ENCODE measurements at places on chromosomes 5 and 9. TPM values are rescaled to one million over a fixed set of nuclear protein-coding genes. Genes with fewer than 3 reads are reported as not detected.

DNA sequence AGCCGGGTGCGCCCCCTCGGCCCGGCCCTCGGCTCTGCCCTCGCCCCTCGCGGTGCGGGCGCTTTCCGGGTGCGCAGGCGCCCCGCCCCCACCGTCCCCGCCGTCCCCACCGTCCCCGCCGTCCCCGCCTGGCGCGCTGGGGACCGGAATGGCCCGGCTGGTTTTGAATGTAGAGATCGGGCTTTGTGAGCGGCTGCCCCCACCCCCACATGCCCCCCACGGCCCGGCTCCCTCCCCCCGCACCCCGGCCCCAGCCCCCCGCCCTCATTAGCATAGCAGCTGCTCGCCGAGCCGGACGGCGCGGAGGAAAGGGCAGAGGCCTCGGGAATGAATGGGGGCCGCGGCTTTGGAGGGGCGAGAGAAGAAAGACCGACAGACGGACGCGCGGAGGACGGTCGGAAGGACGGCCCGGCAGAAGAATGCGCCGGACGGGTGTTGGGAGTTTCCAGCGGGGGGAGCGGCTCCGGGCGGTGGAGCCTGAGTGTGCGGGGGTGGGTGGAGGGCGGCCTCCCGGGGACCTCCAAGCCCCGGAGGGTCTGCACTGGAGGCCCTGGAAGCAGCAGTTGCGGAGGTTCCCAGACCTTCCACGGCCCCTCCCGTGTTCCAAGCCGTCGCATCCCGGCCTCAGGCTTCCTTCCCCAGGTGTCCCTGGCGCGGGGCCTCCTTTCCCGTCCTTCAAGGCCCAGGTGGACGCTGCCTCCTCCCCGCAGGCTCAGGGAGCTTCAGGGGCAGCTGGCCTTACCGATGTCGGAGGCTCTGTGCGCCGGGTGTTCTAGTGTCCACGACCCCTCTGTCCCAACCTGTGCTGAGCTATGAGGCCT lies 6.0 kb downstream of the NRARP start:
- DNase-seq = no peak

DNA sequence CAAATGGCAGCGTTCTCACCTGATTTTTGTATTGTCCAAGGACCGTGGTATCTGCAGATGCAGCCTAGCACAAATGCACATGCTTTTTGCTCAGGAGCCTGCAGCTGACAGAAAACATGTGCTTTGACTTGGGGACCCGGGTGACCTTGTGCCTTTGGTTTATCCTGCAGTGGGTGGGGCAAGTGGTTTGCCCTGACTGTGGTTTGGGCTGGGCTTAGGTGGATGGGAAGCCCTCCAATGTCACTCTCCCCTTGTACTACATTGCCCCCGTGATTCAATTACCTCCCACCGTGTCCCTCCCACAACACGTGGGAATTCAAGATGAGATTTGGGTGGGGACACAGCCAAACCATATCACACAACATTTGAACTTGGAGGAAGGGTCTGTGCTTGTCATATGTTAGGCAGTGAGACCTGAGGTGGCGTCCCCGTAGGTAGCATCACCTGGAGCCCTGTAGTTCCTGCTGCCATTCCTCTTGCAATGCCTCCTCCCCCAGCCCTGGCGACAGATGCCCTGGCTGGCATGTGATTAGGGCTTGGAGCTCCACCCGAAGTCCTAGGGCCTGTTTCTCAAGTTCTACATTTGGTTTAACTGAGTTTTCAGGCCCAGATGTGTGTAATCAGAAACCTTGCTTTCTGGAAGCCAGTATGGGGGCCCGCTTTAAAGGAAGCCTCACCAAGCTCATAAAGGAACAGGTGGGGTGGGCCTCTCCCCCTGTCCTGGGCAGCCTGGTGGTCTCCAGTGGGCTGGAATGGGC lies 2.1 kb downstream of the ANKRD33B start:
- DNase-seq = peak; percentile 88

DNA sequence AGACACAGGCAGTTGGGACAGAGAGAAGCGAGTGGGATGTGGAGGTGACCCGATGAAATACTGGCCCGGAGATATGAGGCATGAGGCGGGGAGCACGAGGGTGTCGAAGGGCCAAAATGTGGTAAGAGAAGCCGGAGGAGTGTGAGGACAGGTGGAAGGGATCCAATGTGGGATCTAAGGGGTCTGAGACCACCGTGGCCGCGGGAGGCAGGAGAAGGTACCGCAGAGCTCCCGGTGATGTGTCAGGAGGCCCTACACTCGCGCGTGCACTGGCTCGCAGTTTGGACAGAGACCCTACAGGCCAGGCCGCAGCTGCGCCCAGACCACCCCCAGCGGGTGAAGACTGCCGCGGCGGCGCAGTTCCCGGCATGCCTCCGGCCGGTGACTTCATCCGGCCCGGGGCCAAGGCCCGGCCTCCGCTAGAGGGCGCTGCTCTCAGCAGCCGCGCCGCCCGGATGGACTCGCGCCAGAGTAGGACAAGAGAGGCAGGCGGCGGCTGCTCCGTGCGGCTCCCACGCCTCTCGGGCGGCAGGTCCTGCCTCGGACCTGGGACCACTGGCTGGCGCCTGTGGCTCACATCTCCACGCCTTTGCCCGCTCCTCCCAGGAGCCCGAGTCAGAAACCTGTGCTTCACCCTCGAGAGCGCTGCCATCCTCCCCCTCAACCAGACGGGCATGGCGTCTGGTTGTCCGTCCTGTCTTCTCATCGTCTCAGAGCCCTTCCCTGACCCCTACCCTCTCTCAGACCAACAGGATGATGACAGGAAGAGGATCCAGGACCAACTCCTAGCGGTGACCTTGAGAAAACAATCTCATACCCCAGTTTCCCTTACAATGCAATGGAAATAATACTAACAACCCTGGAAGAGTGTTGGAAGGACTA lies 35.4 kb upstream of the STING1 start:
- peak; percentile 88 for DNase-seq

DNA sequence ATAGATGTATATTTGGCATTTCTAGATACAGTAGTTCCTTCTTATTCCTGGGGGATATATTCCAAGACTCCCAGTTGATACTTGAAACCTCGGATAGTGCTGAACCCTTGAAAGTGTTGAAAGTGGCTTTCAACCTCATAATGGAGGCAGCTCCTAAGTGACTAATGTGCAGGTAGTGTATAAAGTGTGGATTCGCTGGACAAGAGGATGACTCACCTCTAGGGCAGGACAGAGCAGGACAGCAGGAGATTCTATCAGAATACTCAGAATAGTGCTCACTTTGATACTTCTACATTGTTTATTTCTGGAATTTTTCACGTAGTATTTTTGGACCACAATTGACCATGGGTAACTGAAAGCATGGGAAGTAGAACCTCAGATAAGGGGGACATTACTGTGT lies 1138.9 kb upstream of the WWC1 start:
- DNase-seq = no peak

- DNase-seq = peak; percentile 49
Observed at GRCh38 chr9:131609099-131609830, 63.9 kb downstream of the PRRT1B start.

- no peak for DNase-seq
Observed at GRCh38 chr5:96978812-96979449, 43.1 kb downstream of the LNPEP start.

GRCh38 chr5:100889165-100889743 lies 13.8 kb downstream of the ST8SIA4 start:
- no peak for DNase-seq

DNA sequence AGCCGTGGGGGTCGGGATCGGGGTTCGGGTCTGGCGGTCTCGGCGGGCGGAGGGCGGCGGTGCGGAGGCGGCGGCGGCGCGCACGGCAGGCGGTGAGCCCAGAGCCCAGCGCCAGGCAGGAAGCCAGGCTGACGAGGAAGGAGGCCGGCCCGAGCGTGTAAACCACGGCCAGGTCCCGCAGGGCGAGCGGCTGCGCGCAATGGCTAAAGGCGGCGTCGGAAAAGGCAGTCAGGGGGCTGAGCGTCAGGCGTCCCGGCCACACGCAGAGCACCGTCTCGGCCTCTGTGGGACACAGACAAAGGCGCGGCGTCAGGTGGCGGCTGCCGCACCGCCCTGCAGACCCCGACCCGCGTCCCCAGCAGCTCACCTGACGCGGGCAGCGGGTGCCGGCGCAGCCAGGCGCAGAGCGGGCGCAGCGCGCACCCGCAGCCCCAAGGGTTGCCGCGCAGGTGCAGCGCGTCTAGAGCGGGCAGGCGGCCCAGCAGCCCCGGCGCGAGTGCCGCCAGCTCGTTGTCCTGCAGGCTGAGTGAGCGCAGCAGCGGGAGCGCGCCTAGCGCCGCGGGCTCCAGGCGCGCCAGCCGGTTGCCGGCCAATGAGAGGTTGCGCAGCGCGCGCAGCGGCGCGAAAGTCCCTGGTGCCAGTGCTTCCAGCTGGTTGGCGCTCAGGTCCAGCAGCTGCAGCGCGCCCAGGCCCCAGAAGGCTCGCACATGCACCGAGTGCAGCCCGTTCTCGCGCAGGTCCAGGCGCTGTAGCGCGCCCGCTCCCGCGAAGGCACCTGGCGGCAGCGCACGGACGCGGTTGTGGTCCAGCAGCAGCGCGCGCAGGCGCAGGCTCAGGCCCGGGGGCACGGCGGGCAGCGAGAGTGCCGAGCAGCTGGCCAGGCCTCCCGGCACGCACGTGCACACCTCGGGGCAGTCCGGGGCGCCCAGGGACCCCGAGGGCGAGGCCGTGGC lies 671 bp downstream of the LRRC26 start:
- DNase-seq = no peak

GRCh38 chr9:134556531-134557068 lies 85.0 kb upstream of the COL5A1 start:
- DNase-seq = no peak

DNA sequence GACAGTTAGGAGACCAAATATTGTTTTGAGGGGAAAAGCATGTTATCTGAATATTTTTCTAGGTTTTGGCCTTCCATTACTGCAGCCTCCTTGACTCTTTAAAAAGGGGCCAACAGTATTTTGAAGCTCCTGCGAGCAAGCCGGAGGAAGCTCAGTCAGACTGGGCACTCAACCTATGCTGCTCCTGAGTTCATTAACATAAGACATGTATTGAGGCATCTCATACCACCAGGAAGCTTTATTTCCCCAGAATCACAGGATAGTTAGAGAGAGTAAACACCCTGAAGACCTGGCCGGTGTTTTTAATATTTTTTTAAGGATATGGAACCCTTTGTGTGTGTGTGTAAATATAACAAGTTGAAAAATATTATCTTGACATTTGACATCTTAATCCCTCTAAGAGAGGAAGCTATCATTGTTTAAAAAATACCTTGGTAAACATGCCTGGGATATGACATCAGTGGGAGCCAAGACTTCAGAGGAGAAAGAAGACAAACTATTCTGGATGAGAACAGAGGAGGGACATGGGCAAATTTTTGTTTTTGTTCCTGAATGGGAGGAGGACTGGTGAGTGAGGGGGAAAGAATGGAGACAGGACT lies 139.3 kb upstream of the SLIT3 start:
- no peak for DNase-seq

DNA sequence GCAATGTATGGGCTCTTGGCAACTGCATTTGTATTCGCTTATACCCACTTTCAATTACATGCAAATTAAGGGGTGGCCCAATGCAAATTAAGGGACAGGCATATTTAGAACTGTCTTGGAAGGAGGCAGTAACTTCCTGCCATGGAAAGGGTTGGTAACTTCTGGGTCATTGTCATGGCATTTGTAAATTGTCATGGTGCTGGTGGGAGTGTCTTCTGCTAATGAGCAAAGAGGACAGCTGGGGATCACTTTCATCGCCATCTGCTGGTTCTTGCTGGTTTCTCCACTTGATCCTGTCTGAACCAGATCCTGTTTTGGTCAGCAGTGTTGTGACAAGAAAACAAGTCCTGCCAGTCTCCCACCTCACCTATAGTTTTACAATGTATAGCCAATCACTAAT lies 23.3 kb upstream of the UGT3A2 start:
- DNase-seq = no peak

GRCh38 chr9:38384990-38385848 lies 7.3 kb upstream of the ALDH1B1 start:
- DNase-seq = no peak

GRCh38 chr5:144048259-144048856 lies 122.1 kb downstream of the YIPF5 start:
- no peak for DNase-seq

DNA sequence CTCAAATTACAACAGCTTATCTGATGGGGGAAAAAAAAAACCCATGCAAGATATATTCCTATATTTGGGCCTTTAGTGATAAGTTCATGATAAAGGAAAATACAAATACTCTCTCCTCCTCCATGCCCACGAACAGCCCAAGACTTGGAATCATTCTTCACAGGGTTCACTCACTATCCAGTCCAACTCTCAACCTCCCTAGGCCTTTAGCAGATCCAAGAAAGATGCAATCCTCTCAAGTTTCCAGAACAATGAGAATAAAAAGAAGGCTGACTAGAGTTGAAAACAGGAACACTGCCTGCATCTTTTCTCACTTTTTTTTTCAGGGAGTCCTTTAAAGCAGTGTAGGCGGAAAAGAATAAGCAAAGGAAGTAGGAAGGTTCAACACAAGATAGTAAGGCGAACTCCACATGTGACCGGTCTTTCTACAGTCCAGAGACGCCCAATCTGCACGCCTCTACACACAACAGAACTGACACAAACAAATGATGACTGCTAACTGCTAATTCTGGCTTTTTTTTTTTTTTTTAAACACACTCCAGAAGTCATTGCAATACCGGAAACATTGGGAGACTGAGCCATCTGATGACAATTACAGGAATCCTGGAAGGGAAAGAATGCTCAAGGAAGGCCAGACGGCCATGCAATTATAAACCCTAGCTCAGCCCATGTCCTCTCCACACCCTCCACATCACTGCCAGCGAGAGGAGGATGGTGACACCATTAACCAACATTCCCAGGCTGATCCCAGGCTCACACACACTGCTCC lies 75.4 kb downstream of the BNC2 start:
- DNase-seq = peak; percentile 60

DNA sequence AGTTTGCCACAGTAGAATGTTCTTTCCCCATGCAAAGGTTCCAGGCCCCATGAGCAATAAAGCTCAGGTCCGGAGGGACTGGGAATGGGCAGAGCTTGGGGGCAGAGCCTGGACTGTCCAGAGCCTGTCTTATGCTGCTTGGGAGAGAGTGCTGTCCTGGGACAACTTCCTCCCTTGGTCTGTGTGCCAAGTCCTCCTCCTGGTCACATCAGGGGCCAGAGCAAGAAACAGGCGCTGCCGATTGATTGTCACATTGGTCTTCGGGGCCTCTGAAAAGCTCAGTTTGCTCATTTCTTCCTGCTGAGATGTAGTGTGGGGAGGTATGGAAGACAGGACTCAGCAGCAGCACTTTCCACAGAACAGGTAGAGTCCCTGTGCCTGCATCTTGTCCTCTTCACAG lies 54.0 kb upstream of the FCN1 start:
- peak; percentile 53 for DNase-seq

DNA sequence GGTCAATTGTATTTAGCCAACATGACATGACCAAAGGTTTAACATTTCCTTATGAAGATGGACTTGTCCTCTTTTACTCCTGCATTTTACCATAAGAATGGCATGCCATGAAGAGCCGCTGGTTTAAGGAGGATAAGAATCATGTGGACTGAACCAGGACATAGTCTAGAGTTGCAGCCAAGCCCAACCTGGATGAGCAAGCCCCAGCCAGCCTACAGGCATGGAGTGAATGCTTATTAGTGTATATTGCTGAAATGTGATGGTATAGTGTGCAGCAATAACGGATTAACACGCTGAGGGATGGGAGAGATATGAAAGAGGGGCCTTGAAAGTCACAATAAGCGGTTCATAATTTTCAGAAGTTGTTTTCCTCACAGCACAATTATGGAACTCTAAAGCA lies 523.2 kb downstream of the NTRK2 start:
- no peak for DNase-seq

- no peak for DNase-seq
Observed at GRCh38 chr5:43312699-43313034, 545 bp downstream of the HMGCS1 start.

The HSPB3 gene
- total RNA-seq = 0.49 TPM

The CKMT2 gene
- total RNA-seq = 4.0 TPM

The DIPK1B gene
- 13.5 TPM for total RNA-seq

The CNTLN gene
- total RNA-seq = 4.3 TPM

Data from lower leg skin (tissue), 4 donors.